Dermis microvascular lymphatic vessel endothelial cell (primary cell): ENCODE measurements at places on chromosomes 1 and 21. TPM values are rescaled to one million over a fixed set of nuclear protein-coding genes. Genes with fewer than 3 reads are reported as not detected.

DNA sequence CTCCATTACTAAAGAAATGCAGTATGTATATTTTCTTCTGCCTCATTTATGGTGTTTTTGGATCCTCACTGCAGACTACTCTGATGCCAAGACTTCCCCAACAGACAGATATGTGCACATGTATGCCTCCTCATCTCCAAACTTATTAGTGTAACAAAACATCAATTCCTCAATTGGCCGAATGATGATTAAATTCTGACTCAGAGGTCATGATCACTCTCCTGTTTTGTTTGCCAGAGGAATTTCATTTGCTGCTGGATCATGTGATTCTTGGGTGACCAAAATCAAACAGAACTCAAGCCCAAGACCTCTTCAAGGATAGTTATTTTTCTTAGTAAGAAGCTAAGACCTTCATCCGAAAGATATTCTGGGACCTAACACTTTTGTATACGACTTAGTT, 227.6 kb downstream of the LMO4 start:
- DNase-seq = no peak

PLA2G2A gene
- total RNA-seq = not detected in 2 replicates

NEGR1 gene
- total RNA-seq = 0.13 and 0.64 TPM in 2 replicates

- DNase-seq = peak; percentile 72
Measured at GRCh38 chr1:21913763-21914162, 23.3 kb downstream of the HSPG2 start.

MATN1 gene
- under 0.01 TPM in 1 of 2 replicates, not detected in the other for total RNA-seq

DNA sequence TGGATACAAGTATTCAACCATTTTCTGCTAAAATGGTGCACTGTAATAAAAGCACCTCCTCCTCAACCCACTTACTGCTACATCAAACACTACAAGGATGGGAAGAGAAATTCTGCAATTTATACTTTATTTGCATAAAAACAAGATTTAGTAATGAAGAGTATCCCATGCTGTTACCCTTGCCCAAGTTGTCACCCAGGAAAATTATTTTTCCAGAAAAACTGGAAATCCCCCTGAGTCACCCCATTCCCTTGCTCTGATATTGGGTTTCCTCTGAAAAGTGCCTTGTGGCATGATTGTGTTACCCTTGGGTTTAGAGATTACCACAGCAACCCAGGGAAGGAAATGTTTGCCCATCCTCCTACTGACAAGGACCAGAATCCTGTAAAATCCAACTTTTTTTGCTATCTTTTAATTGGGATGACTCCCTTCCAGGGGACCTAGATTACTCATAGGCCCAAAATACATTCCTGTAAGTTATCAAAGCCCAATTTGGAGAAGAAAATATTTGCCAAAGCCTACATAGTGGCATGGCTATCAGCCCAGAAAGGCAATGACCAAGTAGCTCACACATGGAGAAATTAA, 16.5 kb upstream of the ZC3H11B start:
- DNase-seq = no peak

- no peak for DNase-seq
Measured at GRCh38 chr1:91604632-91605031, 104.0 kb downstream of the CDC7 start.

DNA sequence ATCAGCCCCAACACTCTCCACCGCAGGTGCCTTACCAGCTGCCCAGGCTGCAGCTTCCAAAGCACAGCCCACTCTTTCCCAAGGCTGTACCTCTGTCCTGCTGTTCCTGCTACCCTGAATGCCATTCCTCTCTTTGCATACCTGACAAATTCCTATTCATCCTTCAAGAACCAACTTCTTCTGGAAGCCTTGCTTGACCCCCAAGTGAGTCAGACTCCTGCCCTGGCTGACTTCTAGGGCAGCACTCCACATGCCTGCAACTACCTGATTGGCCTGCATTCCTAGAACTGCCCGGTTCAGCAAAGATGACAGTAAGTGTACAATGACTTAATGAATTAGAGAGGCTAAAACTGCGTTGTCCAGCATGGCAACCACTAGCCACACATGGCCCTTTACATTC, 20.8 kb upstream of the PDZK1IP1 start:
- DNase-seq = no peak

GRCh38 chr21:33418691-33419090, 15.5 kb downstream of the IFNGR2 start:
- peak; percentile 18 for DNase-seq

DNA sequence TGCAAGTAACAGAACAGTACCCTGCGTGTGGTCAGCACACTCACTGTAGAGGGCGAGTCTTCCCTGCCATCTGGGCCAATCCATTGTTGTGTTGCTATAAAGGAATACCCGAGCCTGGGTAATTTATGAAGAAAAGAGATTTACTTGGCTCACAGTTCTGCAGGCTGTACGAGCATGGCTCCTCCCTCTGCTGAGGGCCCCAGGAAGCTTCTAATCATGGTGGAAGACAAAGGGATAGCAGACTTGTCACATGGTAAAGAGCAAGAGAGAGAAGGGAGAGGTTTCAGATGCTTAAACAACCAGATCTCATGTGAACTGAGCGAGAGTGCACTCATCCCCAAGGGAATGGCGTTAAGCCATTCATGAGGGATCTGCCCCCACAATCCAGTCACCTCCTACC, 126.2 kb downstream of the CNIH3 start:
- no peak for DNase-seq

C1orf141 gene
- not detected in 2 replicates for total RNA-seq

DNA sequence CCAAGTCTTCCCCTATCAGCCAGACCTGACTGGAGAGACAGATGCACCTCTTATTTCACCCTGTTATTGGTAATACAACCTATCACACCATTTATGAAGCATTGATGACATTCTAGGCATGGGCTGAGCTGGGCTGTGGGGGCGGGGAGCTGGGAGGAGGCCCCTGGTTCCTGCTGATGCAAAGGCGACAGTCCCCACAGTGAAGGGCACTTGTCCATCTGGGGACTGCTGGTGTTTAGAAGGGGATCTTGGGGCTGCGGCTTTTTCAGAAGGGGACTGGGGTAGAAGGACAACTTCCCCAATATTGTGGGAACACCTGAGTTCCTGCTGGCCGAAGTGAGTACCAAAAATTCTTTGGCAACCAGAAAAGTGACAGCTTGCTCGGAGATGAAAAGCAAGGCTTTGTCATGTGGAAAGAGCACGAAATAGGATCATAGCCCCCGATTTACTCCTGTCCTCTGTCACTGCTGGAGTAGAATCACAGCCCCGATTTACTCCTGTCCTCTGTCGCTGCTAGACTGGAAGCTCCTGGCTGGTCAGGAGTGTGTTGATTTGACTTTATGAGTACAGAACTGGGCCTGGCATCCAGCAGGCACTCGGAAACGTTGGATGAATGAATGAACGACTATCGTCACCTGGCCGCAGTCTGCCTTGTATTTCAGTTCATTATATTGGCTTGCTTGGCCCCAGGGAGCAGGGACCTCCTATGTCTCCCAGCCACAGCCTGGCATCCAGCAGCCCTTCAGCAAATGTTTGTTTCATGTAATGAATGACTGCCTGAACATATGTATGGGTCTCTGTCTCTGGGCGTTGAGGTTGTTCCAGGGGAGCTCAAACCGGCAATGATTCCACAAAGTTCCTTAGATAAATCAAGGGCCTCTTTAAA, 16.5 kb upstream of the ETV3L start:
- DNase-seq = no peak

ARTN gene
- total RNA-seq = not detected in 2 replicates

GRCh38 chr1:116224111-116224510, 112.9 kb downstream of the MAB21L3 start:
- DNase-seq = no peak

DNA sequence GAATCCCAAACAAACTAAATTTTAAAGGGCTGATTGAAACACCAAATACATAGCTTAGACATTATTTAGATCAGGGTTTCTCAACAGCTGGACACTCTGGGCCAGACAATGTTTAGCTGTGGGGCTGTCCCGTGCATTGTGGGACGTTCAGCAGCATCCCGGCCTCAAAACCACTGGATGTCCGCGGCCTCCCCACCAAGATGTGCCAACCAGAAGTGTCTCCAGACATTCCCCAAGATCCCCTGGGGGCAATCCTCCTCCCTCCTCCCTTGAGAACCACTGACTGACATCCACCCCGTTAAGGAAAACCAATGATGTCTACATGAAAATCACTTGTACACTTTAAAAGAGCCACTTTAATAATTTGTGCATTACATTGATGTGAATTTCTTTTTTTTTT, 38.4 kb downstream of the CLSTN1 start:
- no peak for DNase-seq

DNA sequence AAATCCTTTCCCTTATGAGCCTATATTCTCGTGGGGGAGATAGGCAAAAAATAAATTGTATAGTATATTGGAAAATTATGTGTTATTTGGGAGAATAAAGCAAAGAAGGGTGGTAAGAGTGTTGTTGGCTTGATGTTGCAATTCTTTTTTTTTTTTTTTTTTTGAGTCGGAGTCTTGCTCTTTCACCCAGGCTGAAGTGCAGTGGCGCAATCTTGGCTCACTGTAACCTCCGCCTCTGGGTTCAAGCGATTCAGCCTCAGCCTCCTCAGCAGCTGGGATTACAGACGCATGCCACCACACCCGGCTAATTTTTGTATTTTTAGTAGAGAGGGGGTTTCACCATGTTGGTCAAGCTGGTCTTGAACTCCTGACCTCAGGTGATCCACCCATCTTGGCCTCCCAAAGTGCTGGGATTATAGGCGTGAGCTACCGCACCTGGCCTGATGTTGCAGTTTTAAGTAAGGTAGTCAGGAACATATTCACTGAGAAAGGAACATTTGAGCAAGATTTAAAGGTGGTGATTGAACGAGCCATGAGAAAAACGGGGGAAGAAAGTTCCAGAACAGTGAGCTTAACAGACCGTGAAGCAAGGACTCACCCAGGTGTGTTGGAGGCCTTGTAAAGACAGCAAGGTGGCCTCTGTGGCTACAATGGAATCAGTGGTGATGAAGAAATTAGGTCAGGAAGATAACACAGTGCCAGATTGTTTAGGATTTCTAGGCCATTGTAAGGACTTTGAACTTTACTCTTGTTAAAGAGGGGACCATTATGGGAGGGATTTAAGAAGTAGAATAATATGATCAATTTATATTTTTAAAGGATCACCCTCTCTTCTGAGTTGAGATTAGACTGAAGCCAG, 45.8 kb downstream of the RPRD2 start:
- DNase-seq = no peak

HEYL gene
- 0.13 TPM in 1 of 2 replicates, not detected in the other for total RNA-seq

- DNase-seq = no peak
Measured at GRCh38 chr1:204714861-204715511, 29.4 kb upstream of the LRRN2 start.

DMRTA2 gene
- under 0.01 TPM in 1 of 2 replicates, not detected in the other for total RNA-seq

DNA sequence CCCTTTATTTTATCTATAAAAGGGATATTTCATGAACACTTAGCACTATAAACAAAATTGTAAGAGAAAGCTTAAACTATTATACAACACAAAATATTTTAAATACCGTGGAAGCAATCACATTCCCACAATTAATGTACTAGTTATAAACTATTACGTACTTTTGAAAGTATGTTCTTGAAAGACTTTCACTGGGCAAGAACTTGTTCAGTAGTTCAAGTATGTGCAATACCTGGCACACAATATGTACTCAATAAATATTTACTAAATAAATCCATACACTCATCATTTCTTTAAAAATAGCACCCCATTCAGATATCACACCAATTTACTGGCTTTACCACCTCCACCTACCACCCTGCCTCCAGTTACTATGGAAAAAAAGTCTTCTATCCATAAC, 12.6 kb upstream of the FMO2 start:
- DNase-seq = no peak

MROH7 gene
- total RNA-seq = under 0.01 and 0.13 TPM in 2 replicates

DNA sequence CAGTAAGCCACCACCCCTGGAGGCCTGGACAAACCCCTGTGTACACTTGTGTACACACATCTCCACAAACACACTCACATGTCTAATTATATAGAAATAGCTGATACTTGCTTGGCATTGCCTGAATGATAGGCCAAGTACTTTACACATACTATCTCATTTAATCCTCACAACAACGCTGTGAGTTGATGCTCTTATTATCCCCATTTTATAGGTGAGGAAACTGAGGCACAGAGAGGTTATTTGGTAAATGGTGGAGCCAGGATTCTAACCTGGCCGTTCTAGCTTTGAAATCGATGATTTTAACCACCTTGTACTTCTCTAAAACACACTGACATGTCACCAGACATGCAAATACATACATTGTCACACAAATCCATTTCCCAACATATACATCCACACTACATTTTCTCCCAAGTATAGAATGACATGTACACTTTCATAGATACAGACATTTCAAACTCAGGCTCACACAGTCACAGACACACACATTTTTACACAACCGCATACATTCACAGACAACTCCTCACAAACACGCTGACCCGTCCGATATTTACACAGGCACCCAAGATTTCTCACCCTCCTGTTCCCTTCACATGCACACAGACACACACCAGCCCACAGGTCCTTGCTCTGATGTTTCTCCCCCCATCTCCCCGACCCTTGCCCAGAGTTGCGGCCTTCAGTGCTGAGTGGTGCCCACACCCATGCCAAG, 3.2 kb downstream of the ARHGEF19 start:
- no peak for DNase-seq

DNA sequence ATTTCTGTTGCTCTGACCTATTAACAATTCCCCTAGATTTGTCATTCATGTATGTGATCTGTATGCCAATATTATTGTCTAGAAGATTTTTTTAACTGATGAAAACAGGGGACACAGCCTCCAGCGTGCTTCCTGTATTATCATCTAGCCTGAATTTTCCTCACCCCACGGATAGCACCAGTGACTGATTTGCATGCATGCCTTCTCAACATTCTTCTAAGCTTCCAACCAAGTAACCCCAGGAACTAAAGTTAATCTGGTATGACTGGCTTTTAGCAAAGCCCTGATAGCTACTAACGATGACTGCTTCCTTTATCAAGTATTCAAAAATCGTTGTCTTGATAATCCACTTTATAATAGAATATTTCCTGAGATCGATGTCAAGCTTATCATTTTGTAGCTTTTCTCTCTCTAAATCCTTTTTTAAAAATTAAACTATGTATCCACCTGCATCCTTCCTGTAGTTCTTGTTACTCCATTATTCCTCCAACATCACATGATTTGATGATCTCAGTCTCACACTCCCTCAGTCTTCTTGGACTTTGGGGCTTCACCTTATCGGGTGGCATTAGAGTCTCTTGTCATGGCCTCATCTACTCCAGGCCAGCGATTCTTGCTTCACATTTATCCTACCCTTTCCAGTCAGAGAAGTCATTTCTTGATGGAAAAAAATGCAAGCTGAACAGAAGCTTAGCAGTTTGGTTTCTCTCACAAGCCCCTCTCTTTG, 19.0 kb downstream of the BCAR3 start:
- peak; percentile 42 for DNase-seq
